HFF-Myc (cell line): ENCODE measurements at places on chromosomes 11 and 22.

GRCh38 chr22:28867191-28867590 lies 16.2 kb upstream of the ZNRF3 start:
- no peak for DNase-seq

DNA sequence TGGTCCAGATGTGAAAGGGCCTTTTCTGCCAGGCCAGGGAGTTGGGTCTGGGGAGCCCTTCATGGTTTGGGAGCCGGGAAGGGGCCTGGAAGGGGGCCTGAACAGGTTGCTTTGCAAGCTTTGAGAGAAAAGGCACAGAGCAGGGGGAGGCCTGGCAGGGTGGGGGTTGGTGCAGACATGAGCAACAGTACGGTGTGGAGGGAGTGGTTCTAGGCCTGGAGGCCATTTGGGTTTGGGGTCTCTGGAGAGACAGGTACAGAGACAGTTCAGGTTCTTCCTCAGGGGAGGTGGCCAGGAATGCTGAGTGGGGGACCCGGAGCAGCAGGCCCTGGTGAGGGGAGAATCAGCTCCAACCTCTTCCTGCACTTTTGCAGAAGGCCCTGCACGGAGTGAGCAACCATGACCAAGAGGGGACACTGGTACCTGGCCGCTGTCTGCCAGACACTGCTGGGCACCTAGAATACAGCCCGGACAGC lies 1.4 kb downstream of the KDELR3 start:
- DNase-seq = no peak

GRCh38 chr11:5284637-5285036 lies 14.9 kb upstream of the HBE1 start:
- DNase-seq = no peak

DNA sequence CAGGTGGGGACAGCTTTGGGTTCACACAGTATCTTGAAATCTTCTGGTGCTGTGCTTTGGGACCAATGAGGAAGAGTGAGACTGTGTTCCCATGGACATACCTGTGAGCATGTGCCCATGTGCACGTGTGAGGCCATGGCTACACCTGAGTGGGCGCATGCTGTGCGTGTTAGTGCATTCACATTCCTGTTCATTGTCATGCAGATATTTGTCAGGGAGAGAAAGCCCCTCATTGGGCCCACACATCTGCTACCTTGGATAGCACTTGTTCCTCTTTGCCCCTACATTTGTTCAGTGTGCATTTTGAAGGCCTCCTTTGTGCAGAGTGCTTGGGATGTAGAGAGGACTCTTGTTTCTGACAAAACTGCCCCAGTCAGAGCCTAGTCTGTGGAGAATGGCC lies 154.3 kb upstream of the E2F8 start:
- no peak for DNase-seq

- no peak for DNase-seq
Measured at GRCh38 chr22:21038405-21038804, 6.0 kb upstream of the SLC7A4 start.

- DNase-seq = no peak
Measured at GRCh38 chr22:46193898-46194310, 43.6 kb downstream of the PPARA start.

DNA sequence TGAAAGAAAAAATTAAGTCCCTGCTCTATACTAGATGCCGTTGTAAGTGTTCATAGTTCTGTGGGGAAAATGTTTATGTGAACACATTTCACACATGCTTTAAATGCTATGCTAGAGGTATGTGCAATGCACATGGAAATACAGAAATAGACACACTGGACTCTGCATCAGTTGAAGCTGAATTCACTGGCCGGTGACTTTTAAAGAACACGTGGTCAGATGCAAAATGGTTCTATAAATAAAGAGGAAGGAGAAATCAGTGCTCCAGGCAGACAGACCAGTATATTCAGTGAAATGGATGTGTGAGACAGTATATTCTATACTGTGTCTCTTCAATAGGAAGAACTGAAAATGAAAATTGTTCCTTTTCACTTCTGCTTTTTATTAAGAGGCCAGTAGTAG lies 29.9 kb downstream of the TRPC6 start:
- no peak for DNase-seq

DNA sequence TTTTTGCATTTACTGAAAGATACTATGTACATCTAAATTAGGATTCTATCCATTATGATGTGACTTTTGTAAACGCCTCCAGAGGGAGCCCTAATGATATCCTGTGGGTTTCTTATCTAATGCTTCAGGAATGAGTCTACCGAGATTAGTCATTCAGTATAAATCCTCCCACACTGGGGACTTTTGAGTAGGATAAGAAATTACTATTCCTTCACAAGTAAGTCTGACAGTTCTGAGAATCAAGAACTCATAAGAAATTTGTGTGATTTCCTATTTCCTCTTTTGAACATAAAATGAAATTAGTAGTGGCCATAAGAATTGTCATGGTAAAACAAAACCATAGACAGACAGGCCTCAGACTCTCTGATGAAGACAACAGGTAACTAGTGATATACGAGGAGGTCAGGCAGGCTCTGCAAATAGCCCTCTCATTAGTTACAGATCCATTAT lies 10.0 kb upstream of the OR5M1 start:
- DNase-seq = peak; percentile 1

DNA sequence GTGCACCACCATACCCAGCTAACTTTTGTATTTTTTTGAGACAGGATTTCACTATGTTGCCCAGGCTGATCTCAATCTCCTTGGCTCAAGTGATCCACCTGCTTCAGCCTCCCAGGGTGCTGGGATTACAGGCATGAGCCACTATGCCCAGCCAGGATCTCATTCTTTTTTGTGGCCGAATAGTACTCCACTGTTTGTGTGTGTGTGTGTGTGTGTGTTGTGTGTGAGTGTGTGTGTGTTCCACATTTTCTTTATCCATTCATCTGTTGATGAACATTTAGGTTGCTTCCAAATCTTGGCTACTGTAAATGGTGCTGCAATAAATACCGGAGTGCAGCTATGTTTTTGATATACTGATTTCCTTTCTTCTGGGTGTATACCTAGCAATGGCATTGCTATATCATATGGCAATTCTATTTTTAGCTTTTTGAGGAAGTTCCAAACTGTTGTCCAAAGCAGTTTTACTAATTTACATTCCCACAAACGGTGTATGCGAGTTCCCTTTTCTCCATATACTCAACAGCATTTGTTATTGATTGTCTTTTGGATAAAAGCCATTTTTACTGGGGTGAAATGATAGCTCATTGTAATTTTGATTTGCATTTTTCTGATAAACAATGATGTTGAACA lies 105.4 kb downstream of the TTC28 start:
- DNase-seq = no peak

GRCh38 chr22:47352920-47353700 lies 590.7 kb downstream of the TBC1D22A start:
- DNase-seq = no peak

- no peak for DNase-seq
Measured at GRCh38 chr22:20256027-20256426, 12.1 kb downstream of the RTN4R start.

DNA sequence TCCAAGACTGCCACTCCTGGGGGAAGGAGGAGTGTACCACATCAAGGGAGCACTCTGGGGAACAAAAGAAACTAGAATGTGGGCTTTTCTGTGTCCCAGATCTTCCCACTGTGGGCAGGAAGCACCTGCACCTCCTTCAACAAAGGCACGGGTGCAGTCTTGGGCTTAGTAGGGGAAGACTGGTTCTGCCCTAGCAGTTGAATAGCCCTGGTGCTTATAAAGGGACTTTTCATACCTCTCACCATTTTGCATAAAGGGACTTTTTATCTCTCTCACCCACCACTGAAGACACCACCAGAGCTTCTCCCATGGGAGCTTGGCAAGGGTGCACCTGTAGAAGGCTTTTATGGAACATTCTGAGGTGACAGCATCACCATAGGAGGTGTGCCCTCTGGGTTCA lies 65.8 kb upstream of the MS4A8 start:
- no peak for DNase-seq

DNA sequence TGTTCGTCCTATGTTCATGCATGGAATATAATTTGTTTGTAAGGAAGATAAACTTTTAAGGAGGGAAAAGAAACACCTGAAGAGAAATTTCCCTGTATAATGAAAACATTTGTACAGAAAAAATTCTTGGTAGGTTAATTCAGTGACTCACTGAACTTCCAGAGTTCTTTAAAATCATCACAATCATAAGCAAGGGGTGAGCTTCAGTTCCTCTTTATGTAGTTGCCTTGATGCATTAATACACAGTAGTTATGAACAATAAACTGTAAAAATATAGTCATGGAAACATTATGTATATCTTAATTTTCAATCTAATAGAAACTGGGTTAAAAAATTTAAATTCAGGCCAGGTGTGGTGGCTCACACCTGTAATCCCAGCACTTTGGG lies 1.1 kb upstream of the C11orf65 start:
- DNase-seq = no peak

DNA sequence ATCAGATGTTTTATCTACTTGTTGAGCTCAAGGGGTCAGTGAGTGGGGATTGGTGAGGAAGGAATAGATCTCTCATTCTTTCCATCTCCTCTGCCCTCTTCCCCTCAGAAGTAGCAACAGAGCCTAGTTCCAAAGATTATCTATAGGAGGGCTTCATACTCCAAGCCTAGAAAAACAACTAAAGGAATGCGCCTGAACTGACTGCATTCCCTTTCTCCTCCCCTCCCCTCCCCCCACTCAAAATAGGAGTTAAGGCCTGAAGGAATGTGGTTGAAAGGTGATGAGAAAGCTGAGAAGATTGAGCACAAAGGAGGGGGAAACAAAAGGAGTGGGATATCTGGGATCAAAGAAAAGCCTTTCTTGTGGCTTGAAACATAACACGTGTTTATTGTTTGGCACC lies 10.5 kb downstream of the EMSY start:
- no peak for DNase-seq
